Fibroblast of villous mesenchyme (primary cell): ENCODE measurements at places on chromosomes 2 and 18. TPM values are rescaled to one million over a fixed set of nuclear protein-coding genes. Genes with fewer than 3 reads are reported as not detected.

DNA sequence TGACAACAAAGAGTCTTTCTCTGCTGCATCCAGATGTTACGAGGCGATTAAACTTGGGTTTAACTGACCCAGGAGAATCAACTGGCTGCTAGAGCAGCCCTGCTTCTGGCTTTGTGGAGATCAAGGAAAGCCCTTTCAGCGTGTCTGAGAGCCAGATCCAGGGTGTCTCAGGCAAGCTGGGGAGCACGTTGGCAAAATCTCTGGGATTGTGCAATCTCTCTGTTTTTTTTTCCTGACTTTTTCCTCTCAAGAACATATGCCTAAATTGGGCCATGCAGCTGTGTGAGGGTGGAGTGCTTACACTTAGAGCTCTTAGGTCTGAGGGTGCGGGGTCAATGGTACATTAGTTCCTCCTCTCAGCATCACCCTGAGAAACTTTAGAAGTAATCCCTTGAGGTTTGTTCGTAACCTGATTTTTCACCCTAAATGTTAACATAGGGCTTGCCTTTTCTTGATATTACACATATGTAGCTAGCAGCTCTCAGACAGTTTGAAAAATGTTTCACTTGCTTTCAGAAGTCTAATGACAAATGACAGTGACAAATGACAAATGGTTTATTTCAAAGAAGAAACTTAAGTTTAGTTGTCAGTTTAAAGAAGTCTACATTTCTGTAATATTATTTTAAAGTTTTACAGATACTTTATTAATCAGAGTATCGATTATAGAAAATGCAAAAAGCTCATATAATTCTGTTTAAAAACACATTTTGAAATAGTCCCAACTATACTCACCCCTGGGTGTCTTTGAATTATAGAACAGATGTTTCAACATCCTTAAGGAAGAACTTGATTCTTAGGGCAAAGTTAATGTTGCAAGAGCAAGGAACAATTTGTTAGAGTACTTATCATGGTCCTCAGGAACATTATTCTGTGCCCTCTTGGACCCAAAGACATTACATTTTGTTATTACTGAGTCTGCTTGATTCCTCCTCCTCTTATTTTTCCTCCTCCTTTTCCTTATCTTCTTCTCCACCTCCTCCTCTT, 38.4 kb upstream of the ZSWIM2 start:
- DNase-seq, result peak; percentile 79

- no peak for DNase-seq
These were observed 66.7 kb downstream of the TMEM18 start for GRCh38 chr2:610491-610890.

GRCh38 chr2:69958480-69958879, 3.0 kb downstream of the ASPRV1 start:
- no peak for DNase-seq

DNA sequence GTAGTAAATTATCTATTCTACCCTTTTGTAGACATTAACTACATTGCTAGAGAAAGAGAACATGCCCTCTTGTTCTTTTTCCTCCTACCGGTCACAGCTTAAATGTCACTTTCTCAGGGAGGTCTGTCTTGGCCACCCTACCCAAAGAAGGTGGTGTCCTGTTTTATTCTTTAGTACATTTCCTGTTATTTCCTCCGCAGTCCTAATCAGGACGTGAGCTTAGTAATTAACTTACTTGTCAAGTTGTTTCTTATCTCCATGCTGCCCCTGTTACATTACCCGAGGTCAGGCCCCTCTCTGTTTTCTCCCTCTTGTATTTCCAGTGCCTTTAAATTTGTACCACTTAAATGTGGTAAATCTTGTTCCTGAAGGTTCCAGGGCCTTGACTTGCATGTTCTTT, 73.7 kb upstream of the RMDN2 start:
- DNase-seq, result no peak

DNA sequence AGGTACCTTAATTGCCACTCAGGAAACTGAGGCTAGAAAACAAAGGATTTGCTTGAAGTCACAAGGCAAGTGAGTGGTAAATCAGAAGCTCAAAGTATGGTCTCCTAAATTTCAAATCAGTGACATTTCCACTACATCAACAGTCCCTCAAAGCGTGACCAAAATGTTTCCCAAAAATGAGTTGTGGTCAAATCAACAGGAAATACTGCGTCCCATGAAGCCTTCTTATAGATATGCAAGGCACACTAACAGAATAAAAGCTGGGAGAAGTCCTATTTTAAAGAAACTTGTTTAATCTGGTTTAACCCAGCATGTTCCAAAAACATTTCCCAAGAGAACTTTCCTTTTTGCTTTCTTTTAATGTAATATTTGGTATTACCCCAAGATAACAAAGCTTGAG, 249.4 kb downstream of the EXOC6B start:
- no peak for DNase-seq

- no peak for DNase-seq
These were observed 15.7 kb upstream of the FZD7 start for GRCh38 chr2:202017940-202018339.

The STAT4 gene
- total RNA-seq, result 1.3 and 2.6 TPM in 2 replicates
